ENCODE measurements at places on chromosomes 5 and 9. TPM values are rescaled to one million over a fixed set of nuclear protein-coding genes. Genes with fewer than 3 reads are reported as not detected.

DNA sequence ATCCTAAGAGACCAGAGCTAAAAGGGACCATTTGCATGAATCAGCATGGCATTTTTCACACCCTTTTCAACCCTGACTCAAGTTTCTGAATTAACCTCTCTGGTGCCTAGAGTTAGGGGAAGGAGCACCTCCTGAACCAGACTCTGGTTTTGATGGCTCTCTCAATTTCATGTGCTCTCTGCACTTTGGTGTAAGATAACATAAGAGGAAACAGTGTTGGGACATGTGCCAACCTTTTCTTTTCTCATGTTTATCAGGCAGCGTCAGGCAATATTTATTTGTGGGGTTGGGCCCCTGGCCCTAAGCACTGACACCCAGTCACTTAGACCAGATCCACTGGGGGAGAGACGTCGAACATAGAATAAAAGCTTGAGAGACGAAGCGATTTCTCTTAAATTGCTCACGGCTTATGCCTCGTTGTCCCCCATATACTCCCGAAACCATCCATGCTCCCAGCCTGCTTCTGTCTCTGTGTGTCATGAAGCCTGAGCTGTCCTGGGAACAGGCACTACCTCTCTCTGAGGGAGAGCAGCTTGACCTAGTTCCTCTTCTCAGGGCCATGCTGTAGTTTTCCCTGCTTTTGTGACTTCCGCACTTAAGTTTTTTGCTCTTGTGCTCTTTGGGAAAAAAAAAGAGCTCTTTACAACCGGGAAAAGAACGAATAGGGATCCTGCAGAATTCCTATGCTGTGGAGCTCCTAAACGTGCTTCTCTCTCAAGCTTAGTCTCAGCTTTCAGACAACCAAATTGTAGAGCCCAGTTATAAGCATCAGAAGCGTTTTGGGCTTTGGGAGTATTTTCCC, 195.7 kb downstream of the NR3C1 start:
- DNase-seq, result no peak

The ANKRD34B gene
- total RNA-seq, result not detected

DNA sequence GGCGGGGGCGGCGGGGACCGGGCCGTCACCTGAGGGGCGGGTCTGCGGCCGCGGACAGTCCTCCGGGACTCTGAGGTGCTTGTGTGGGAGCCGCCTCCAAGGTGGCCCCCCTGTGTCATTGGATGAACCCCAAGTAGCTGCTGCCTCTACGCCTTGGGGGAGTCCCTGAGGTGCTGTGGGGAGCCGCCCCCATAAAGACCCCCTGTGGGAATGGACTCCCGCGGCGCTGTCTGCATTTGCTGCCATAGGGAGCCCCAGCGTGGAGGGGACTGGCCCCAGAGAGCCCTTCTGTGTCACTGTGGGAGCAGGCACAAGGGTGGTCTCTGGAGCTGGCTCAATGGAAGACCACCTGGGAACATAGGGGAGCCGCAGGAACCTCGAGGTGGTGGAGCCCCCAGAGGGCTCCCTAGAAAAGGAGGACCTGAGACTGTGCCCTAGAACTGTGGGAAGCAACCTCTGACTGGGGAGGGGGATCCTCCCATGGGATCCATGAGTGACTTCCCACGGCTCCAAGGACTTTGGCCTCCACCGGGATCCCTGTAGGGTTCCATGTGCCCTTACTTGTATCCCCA, 412 bp downstream of the PHF24 start:
- no peak for DNase-seq

DNA sequence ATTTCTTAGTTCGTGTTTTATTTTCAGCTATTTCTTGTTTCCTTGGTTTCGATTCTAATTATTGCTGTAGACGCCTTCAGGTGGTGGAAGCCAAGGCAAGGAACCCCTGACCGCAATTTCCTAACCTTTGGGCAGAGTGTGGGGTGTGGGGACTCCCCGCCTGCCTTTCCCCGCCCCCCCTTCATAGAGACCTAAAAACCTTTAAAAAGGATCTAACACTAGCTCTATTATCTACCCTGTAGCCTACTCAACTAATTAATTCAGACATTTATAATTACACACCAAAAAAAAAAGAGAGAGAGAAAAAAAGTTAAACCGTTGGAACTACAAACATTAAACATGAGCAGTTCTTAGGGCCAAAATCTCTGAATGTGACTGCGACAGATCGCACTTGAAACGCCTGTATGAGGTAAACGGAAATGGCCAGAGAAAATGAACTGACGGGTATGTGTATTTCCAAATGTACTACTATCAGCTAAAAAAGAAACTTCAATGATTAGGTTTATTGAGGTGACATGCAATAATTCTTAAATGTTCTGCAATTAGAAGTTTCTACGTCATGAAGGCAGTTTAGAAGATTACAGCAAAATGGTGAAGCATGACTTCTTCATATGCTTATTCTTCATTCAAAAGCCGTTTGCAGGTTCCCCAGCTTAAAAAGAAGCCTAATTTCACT, 19.0 kb upstream of the FER start:
- no peak for DNase-seq

GRCh38 chr9:108854641-108855528, 901 bp downstream of the ACTL7B start:
- DNase-seq, result no peak

The PTGS1 gene
- 12.5 TPM for total RNA-seq

GRCh38 chr9:38126730-38127129, 57.7 kb upstream of the SHB start:
- DNase-seq, result no peak

The HTR4 gene
- total RNA-seq, result not detected

The BTNL3 gene
- total RNA-seq, result not detected

DNA sequence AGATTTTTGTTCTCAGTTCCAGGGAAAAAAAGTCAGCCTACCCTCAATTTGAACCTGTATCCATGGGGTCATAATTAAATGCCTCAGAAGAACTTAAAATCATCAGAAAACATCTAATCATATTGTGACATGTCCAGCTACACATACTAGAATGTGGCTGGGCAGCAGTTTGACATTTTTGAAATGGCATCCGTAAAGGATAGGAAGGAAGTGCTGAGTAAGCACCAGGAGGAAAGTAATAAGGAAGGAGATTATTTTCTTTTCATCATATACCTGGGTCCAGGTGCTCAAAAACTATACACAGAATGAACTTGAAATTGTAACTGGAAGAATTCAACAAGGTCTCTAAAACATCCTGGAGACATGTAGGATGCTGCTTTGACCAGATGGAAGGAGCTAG, 116.9 kb upstream of the RAI14 start:
- no peak for DNase-seq

Data from ureter (tissue), 1 donor.